ENCODE measurements at places on chromosomes 6 and 20.

DNA sequence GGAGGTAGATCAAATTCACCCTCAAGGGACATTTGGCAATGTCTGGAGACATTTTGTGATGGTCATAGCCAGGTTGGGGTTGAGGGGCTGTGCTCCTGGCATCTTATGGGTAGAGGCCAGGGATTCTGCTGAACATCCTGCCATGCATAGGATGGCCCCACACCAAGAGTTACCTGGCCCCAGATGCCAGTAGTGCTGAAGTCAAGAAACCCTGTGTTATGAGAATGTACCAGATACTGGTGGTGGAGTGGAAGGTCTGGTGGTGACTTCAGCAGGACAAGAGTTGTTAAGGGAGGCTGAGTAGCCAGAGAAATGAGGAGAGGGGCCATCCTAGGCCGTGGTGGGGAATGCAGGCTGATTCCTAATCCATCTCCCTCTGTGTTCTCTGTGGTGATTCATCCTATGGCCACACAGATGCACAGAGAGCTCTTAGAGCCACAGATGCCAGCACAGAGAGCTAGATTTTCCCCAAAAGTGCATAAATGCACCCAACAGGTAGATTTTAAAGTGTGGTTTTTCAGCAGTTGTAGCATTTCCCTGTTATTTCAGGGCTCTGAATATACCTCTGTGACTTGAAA lies 43.6 kb downstream of the CDYL start:
- no peak for DNase-seq

DNA sequence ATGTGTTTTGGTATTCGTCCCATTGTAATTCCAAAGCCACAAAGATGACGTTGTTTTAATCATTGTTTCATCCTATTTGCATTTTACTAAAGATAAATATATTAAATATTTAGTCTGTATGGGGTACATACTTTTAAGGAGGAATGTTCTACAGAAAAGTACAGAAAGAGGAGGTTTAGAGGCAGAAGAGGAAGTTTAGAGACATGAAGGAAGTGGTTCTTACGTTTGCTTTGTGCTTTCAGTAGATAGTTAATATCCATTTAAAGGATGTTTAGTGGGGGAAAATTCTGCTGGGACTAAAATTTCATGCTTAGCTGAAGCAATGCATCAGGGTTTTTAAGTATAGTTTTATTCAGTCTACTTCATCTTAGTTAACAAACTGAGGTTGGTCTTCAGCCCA lies 116.6 kb downstream of the CRYBG1 start:
- no peak for DNase-seq

GRCh38 chr6:39080246-39080875 lies 31.8 kb downstream of the GLP1R start:
- no peak for DNase-seq

DNA sequence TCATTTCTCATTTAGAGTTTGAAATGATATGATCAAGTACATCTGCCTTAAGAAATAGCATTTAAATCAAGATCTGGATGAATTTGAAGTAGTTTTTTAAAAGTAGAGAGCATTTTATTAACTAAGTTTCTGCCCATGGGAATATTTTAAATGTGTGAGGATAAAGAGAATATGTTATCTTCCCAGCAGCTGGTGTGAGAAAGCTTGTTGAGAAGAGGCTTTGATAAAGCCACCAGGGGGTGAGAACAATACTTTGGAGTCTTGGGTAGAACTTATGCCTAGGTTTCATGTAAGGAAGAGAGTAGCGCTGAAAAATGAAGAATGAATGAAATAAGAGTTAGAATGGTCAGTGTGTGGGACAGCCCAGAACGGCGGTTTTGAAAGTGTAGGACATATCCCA lies 190.2 kb downstream of the GRM1 start:
- DNase-seq = no peak

GRCh38 chr6:68718385-68719073 lies 83.4 kb downstream of the ADGRB3 start:
- no peak for DNase-seq

- no peak for DNase-seq
Measured at GRCh38 chr6:64170316-64170715, 534.7 kb downstream of the PHF3 start.

GRCh38 chr6:43698584-43699349 lies 11.2 kb upstream of the MRPS18A start:
- DNase-seq = no peak

DNA sequence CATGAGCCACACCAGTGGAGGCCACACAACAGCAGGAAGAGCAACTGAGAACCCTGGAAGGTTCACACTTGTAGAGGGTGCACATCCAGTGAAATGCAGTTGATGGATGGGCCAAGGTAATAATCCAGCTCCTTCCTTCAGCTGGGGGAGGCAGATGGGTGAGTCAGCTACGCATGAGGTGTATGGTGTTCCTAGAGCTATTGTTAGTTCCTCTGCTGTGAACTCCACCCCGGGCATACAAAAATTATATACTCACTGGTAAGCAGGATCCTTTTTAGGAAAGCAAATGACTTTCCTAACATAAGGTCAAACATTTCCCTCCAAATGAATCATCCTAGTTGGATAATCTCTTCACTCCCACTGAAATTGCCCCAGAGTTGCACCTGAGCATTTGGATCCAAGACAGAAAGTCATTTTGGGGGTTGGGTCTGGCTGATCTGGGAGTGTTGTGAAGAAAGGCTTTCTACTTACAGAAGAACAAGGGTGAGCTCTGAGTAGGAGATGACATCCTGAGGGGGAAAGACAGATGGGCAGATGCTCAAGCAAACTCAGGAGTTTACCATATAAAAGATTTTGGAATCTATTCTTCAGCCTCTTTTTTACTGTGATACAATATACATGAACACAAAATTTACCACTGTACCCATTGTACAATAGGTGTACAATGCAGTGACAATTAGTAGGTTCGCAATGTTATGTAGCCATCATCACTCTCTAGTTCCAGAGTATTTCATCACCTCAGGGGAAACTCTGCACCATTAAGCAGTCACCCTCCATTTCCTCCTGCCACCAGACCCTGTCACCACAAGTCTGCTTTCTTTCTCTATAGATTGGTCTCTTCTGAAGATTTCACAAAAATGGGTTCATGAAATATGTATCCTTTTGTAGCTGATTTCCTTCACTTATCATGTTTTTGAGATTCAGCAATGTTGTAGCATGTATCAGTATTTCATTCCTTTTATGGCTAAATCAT lies 11.1 kb downstream of the HLA-F start:
- no peak for DNase-seq

GRCh38 chr6:76867182-76867581 lies 596.1 kb downstream of the HTR1B start:
- no peak for DNase-seq

DNA sequence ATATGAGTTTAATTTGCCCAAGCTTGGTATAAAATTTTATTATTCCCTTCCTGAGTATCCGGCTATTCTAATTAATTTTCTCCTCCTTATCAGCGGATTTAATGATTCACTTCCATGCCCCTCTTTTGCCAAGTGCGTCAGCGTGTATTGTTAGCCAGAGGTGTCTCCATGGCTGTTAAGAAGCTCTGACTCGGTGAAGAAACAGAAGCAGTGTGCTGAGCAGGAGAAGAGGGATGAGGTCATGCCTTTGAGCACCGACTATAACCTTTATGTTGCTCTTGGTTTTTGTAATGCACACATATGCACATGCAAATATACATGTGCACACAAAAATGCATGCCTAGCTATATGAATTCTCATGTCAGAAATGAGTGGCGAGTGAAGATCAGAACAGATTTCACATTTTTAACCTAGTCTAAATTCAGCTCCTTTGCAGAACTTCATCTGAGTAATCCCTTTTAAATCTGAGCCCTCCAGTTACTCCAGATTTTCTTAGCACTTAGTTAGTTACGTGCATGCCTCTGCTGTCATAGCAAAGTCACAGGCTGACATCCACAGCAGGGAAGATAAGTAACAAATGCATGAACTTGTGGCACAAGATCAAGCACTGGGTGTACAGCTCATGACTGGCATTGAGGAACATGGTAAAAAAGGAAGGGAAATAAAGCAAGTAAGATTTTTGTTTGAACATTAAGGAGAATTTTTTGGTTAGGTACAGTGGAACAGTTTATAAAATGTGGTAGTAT lies 24.3 kb downstream of the HTR1E start:
- no peak for DNase-seq

GRCh38 chr20:37579106-37579505 lies 51.4 kb upstream of the BLCAP start:
- no peak for DNase-seq

- DNase-seq = no peak
Measured at GRCh38 chr6:5078121-5078669, 6.9 kb upstream of the PPP1R3G start.

DNA sequence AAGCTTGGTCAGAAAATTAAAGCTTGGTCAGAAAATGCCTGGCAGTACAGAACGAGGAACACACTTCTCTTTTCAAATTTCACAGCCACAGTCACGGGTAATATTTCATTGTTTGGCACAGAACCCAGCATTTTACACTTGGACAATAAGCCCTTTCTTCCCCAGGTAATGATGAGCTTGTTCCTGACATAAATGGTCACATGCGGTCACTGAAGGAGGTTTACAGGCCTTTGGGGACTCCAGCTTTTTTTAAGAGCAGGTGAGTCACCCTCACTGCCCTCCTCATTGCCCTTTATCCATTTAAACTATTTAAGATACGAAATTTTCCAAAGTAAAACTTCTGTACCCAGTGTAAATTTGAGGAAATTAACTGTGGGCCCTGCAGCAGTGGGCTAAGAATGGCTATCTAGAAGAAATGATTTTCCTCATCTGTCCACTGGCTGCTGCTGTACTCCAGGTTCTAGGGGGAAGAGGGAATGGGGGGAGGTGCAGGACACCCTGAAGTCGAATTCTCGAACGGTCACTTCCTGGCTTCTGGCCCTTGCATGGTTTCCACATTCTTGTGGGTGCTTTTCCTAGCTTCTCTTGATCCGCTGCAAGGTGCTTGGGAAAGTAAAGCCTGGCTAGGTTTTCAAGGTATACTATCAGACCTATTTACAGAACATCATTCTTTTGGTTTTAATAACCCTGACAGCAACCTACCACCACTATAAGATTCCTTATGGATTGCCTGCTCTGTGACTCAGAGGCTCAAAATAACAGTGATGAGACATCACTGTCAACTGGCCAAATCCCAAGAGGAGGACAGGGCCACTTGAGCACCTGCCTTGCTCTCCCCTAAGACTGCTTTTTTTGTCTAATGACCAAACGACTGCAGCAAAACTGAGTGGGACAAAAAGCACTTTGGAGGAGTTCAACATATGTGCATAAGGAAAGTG lies 75.8 kb downstream of the PREP start:
- no peak for DNase-seq

DNA sequence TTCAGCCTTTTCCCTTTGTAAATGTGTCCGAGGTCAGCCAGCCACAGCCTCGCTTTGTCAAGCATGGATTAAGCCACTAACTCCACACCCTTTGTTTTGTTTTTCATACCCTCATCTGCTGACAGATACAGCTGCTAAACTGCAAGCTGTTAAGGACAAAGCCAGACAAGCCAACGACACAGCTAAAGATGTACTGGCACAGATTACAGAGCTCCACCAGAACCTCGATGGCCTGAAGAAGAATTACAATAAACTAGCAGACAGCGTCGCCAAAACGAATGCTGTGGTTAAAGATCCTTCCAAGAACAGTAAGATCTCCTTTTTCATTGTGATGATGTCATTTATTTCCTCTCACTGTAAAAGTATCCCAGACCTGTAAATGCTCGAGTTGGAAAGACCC lies 269.3 kb downstream of the ARHGAP18 start:
- DNase-seq = no peak

- no peak for DNase-seq
Measured at GRCh38 chr6:38080889-38081288, 261.4 kb downstream of the ZFAND3 start.

DNA sequence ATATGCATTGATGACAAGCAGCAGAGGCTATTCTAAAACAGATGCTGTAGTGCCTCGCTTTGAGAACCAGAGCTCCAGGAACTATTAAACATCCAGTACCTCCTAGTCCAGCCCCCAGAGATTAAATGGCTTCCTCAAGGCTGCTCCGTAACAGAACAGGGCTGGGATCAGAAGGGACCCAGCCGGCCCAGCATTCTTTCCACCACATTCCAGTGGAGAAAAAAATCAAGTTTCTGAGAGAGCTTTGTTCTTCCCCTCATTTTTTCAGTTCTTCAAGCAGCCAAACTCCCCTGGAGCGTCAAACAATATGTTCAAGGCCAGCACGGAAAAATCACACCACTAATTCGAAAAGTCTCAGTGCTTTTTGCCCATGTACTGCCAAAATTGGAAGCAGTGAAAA lies 5.8 kb upstream of the STMND1 start:
- no peak for DNase-seq

DNA sequence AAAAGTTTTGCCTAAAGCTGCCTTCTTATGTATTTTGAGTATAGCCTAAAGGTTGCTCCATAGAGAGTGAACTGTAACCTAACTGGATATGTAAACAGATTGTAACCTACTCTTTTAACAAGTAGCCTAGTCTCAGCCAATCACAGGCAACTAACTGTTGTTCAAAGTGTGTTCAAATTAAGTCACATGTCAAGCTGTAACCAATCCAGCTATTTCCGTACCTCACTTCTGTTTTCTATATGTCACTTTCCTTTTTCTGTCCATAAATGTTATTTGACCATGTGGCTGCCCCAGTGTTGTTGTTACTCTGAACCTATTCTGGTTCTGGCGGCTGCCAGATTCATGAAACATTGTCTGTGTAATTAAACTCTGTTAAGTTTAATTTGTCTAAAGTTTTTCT lies 47.4 kb upstream of the RNGTT start:
- DNase-seq = no peak

- no peak for DNase-seq
Measured at GRCh38 chr6:88380083-88380482, 213.9 kb upstream of the CNR1 start.

DNA sequence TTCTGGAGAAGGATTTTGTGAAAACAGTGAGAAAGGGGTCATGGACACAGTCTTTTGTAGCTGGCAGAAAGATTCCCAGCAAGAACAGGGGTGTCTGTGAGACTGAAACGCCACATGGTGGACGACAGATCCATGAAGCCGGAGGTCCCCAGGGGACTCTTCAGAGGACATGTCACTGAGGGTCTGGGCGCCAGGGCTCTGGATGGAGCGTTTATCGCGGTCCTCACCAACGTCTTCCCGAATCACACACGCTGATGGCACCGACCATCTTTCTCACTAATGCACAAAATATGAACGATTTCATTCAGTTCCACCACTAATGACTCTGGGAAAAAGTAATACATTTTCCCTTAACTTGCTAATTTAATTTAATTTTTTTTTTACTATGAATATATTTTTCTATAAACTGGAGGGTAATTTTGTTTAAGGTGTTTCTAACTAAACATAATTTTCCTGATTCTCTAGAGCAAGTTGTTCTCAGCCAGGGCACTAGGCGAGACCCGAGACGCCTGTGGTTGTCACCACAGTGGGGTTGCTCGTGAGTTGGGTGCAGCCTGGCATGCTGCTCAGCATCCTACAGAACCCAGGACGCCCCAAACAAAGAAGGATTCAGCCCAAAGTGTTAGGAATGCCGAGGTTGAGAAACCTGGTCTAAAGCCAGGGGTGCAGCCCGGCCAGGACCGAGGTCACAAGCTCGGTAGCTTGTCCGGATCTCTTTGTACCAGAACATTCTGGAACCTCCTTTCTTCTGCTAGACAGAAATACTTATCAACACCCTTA lies 306.2 kb downstream of the TAF4 start:
- no peak for DNase-seq
